ENCODE measurements at places on chromosomes 2 and 18.

- no peak for DNase-seq
Observed at GRCh38 chr18:21700528-21701075, 4.0 kb downstream of the ABHD3 start.

DNA sequence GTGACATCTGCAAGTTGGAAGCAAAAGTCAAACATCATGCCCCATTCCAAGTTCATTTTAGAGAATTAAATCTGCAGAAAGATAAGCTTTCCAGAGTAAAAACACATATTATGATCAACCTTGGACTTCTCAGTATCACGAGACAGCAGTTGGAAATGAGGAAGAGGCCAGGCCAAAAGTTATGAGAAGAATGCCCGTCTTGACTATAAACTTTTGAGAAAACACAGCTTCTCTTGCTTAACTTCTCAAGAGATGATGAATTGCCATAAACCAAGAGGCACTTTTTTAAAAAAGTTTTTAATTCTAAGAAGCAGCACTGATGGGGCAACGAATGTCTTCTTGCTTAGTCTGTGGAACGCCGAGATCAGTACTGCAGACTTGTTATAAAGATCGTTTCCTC, 52.6 kb upstream of the NFU1 start:
- DNase-seq = no peak

- peak; percentile 85 for DNase-seq
Observed at GRCh38 chr2:43773876-43774613, at the start of gene DYNC2LI1. DYNC2LI1 (plus strand) TSS chr2:43774039; CDS start chr2:43774139, 100 bp downstream.

- no peak for DNase-seq
Observed at GRCh38 chr2:71603311-71603811, 150.0 kb downstream of the DYSF start.

- DNase-seq = no peak
Observed at GRCh38 chr18:79515944-79516351, 120.2 kb downstream of the NFATC1 start.

GRCh38 chr2:238929242-238930081, 81.6 kb downstream of the TWIST2 start:
- no peak for DNase-seq

DNA sequence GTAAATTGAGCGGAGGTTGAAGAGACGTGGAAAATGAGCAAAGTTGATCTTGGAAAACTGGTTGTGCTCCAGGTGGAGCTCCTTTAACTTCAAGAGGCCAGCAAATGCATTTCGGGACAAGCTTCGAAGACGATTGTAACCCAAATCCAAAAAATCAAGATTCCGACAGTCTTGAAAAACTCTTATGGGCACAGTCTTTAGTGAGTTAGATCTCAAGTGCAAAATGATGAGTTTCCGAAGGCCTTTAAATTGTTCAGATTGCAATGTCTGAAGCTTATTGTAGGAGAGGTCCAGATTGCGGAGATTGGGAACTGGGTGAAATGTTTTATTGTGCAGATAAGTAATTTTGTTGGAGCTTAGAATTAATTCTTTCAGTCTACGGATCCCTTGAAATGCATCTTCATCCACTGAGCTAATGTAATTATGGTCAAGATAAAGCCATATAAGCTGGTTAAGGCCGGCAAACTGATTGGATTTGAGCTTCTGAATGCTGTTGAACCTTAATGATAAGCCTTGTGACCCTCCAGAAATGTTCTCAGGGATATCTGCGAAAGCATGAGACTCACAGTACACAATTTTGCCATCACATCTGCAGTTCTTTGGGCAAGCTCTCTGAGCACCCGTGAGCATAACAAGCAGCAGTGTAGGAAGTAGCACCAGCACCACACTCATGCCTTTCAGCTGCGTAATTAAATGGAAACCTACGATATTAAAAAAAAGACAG, 2.9 kb downstream of the LRRTM4 start:
- no peak for DNase-seq

DNA sequence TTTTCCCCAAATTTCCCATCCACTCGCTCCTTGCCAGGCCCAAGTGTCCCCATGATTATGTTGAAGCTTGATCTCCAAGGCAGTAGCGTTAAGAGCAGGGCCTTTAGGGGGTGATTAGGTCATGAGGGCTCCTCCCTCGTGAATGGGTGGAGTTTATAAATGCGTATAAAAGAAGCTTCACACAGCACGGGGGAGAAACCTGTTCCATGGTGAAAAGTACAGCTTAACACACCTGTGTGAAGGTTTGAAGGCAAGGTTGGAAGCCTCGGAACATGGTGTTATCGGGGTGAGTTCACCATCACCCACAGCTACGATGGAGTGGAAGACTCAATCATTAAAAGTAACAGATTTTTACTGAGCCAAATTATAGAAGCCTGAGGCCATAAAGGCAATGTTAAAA, 137.4 kb upstream of the ALKAL2 start:
- DNase-seq = no peak

Data from activated T-cell treated with anti-CD3 and anti-CD28 coated beads, Interleukin-2, amount 50 U/mL, for 72 hours (primary cell).